Activated effector memory CD4-positive, alpha-beta T cell treated with Interleukin-2 at 50 U/mL for 16 hours (primary cell): ENCODE measurements at places on chromosomes 3 and 15.

DNA sequence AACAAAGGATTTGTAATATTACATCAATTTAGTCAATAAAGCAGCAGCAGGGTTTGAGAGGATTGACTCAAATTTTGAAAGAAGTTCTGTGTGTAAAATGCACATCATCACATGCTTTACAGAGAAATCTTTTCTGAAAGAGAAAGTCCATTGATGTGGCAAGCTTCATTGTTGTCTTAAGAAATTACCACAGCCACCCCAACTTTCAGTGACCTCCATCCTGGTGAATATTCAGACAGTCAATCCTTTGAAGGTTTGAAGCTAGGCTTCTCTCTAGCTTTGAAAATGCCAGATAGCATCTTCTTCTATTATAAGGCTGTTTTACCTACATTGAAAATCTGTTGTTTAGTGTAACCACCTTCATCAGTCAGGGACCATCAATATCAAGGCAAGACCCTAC lies 51.8 kb upstream of the SETMAR start:
- no peak for DNase-seq

GRCh38 chr15:85793641-85794597 lies 806 bp downstream of the KLHL25 start:
- DNase-seq = peak; percentile 36

GRCh38 chr3:134407239-134407625 lies 33.0 kb upstream of the AMOTL2 start:
- DNase-seq = no peak

DNA sequence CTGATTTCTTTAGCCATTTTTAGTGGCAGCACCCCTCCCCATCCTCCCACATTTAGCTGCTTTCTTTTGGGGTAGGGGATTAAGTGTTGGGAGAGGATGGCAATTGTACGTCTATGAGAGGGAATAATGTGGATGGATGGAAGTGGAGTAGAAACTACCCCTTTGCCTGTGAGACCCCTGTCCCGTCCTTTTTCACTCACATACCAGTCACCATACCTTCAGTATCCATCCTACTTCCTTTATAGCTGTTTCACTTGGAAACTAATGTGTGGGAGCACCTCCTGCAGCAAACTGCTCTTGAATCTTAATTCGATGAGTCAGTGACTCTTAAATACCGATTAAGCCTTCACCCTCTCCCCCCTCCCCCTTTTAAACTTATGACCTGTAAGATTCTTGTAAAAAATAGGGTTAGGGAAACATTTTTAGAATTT lies 730 bp downstream of the SPRED1 start:
- no peak for DNase-seq

GRCh38 chr3:151085889-151086483 lies 522 bp downstream of the MED12L start:
- no peak for DNase-seq

GRCh38 chr3:137770835-137771399 lies 6.8 kb downstream of the SOX14 start:
- DNase-seq = no peak

- no peak for DNase-seq
Measured at GRCh38 chr3:167502401-167502800, 28.6 kb upstream of the SERPINI2 start.

DNA sequence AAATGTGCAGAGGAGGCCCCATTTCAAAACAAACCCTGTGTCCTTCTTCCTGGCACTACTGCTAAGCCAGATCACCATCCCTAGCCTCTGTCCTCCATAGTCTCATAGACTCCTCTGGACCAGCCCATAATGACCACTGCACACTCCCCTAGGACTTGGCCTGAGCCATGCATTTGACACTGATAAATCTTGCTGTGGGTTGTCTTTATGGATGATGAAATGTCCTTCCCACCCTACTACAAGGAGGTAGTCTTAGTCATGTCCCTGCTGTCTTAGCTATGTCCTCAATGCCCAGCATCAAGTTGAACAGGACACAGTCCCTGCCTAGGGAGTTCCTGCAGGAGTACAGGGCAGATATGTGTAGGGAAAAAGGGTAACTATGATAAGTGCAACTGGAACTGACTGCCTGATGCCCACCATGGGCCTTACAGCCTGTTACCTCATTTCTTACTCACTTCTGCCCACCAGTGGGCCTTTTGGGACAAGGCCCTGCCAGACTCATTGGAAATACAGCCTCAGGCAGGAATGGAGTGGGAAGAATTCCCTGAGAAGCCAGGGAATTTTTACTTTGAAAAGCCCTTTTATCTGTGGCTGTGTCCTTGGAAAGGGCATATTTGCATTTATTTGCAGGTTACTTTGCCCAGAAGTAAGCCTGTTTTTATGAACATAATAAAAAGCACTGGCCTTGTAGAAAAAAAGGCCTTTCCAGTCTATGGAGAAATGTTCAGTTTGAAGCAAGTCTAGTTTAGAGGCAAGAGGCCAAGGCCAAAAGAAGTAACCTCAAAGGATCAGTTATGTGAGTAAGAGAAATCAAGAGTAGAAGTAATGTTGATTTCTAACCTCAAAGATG lies 199.6 kb upstream of the EIF1B start:
- DNase-seq = no peak

DNA sequence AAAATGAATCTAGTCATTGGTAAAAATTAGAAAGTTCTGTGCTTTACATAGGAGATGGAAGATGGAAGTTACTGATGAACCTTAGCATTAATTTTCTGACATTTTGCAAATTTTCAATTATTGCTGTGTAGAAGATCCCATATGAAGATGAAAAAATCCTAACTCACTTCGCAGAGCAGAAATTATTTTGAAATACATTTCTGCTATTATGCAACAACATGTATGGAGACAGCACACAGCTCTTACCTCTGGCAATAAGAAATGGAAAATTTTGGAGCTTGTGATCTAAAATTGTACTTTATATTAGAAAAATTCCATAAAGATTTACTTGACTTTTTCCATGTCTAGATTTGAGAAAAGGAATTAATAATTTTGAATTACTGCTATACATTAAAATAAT lies 177.9 kb downstream of the WDR72 start:
- DNase-seq = no peak

DNA sequence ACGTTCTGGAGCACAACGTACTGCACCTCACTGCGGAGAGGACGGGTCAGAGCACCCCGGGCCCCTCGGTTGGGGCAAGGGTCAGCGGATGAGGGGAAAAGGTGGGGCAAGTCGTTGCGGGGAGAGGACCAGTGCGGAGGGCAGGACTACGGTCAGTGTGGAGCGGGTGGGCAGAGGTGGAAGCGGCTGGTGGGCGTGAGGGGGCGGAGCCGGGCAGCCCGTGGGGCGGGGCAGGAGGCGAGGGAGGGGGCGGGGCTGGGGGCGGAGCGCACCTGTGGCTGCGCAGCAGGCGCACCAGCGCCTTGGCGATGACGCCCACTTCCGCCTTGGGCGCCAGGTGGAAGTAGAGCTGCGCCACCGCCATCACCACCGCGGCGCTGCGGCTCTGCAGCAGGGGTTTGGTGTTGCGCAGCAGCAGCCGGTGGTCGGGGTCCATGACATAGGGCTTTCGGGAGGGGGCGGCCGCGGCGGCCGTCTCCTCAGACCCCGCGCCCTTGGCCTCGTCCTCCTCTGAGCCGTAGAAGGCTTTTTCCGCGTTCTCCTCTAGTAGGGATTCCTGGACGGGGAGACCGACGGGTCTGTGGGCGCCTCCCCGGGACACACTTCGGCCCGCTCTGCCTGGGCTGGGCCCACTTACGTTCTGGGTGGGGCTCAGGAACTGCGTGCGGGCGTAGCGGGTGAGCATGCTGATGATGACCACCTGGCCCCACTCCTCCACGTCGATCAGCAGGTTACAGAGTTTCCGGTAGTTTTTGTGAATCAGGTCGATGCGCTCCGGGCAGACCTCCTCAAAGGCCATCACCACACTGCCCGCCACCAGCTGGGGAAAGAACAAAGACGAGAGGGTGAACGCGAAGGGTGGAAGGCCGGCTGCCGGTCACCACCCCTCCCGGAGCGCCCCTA lies 29.2 kb downstream of the AP3B2 start:
- DNase-seq = peak; percentile 77
